Activated T-cell treated with anti-CD3 and anti-CD28 coated beads, Interleukin-2, amount 50 U/mL, for 24 hours (primary cell): ENCODE measurements at places on chromosomes 12 and 14.

DNA sequence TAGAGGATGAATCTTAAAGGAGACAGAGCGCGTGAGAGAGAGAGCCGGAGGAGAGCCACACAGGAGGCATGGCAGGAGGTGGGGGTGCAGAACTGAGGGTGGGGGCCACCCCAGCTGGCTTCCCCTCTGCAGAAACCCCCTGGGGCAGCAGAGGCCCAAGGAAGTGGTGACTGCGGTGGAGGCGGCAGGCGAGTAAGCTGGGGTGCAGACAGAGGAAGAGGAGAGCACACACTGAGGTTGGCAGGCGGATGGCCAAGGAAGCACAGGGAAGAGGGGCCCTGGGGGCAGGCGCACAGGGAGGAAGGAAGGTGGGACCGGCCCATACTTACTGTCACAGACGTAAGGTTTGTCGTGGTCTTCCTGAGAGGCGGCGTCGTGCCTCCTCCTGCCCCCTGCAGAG lies 179.8 kb downstream of the DPF3 start:
- H3K36me3 ChIP-seq: no peaks in the 10 kb centered on the region
- peaks cover 42% of the 10 kb centered on the region for H3K4me1 ChIP-seq
- peak overlapping the region; percentile 53 for H3K27ac ChIP-seq
- peak; percentile 57 for DNase-seq
- peak overlapping the region; percentile 10 for H3K4me3 ChIP-seq
- H3K27me3 ChIP-seq: no peaks in the 10 kb centered on the region

- DNase-seq: no peak
- H3K4me1 ChIP-seq: no peaks in the 10 kb centered on the region
- H3K27ac ChIP-seq: no peak overlapping the region
- no peaks in the 10 kb centered on the region for H3K36me3 ChIP-seq
- peaks cover 4% of the 10 kb centered on the region for H3K27me3 ChIP-seq
Observed at GRCh38 chr12:62834971-62835547, 99.9 kb downstream of the PPM1H start.

DNA sequence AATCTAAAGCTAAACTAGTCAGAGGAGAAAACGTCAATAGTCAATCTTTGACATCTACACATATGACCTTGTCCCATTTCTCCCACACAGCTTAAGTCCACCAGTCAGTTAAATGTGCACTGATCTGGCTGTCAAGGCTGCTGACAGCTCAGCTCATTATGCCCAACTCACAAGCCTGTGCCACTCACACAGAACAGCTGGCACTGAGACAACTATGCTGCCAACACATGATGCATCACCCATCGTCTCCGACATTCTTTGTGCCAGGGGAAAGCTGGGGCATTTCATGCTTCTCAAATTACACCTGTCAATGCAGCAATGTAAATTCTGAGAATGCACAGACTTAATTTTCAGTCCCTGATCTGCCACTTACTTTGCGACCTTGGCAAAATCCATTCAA lies 25.3 kb downstream of the GNS start:
- H3K27ac ChIP-seq: no peak overlapping the region
- H3K4me1 ChIP-seq: peaks cover 27% of the 10 kb centered on the region
- H3K4me3 ChIP-seq: no peak overlapping the region
- H3K36me3 ChIP-seq: peaks cover 72% of the 10 kb centered on the region

DNA sequence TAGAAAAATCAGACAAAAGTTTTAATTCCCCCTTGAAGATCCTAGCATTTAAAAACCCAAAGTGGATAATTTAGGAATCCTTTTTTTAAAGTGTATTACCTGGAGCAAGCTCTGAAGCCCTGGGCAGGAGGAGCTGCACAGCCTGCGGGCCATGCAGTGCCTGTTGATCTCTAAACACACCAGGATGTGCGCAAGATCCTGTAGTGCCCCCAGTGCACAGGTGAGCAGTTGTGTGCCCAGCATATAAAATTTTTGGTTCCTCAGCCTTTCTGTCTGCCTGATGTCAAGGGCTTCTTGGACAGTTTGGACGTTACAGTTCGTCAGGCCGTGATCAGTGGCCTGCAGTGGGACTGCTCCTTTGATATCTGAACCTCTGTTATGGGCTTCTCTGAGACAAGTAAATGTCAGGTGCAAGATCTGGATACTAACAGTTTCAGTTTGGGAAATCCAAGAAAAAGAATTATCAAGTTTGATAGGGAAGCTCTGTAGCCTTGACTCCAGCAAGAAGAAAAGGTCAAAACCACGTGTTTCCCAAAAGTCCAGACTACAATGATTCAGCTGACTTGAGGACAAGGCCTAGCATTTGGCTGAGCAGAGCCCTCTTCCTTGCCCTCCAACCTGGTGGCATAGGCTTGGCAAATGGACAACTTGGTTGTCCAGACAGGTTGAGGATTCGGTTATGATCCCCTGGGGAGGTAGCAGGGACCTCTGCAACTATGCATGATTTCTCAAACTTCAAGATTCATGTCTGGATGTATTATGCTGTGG lies 1.0 kb downstream of the ATXN7L3B start:
- DNase-seq: peak; percentile 42
- peak overlapping the region; percentile 97 for H3K4me3 ChIP-seq
- no peaks in the 10 kb centered on the region for H3K27me3 ChIP-seq

- no peaks in the 10 kb centered on the region for H3K36me3 ChIP-seq
- H3K27me3 ChIP-seq: peaks cover 9% of the 10 kb centered on the region
- peaks cover 2% of the 10 kb centered on the region for H3K4me1 ChIP-seq
- no peak overlapping the region for H3K4me3 ChIP-seq
Observed at GRCh38 chr12:58291106-58291505, 349.7 kb downstream of the ATP23 start.

DNA sequence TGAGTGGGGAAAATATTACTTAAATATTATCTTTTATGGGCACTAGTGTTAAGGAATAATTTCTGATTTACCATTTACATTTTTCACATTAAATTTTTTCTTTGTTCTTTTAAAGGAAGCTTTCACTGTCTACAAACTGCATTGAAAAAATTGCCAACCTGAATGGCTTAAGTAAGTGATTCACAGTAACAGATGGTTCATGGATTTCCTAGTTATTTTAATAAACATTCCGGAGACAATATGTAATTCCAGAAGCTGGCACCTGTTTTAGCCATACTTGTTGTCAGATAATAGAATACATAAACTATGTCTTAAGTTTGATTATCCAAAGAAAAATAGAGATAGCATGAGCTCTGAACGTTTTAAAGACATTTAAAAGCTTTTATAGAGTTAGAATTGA lies 17.1 kb downstream of the DNAL1 start:
- H3K27me3 ChIP-seq: no peaks in the 10 kb centered on the region
- no peak overlapping the region for H3K4me3 ChIP-seq
- no peak for DNase-seq
- H3K36me3 ChIP-seq: peaks cover 20% of the 10 kb centered on the region

- peaks cover 78% of the 10 kb centered on the region for H3K4me1 ChIP-seq
- H3K4me3 ChIP-seq: peak overlapping the region; percentile 73
- peak overlapping the region; percentile 96 for H3K27ac ChIP-seq
- no peaks in the 10 kb centered on the region for H3K27me3 ChIP-seq
Observed at GRCh38 chr12:116172224-116172849, 105.2 kb downstream of the MED13L start.

GRCh38 chr14:74506411-74506851 lies 12.9 kb downstream of the ISCA2 start:
- DNase-seq: no peak
- peaks cover 2% of the 10 kb centered on the region for H3K4me1 ChIP-seq
- no peaks in the 10 kb centered on the region for H3K27me3 ChIP-seq

- DNase-seq: no peak
- H3K4me1 ChIP-seq: peaks cover 3% of the 10 kb centered on the region
- H3K4me3 ChIP-seq: no peak overlapping the region
- H3K27ac ChIP-seq: no peak overlapping the region
- H3K36me3 ChIP-seq: peaks cover 10% of the 10 kb centered on the region
Observed at GRCh38 chr12:32047357-32048212, 59.1 kb upstream of the BICD1 start.

DNA sequence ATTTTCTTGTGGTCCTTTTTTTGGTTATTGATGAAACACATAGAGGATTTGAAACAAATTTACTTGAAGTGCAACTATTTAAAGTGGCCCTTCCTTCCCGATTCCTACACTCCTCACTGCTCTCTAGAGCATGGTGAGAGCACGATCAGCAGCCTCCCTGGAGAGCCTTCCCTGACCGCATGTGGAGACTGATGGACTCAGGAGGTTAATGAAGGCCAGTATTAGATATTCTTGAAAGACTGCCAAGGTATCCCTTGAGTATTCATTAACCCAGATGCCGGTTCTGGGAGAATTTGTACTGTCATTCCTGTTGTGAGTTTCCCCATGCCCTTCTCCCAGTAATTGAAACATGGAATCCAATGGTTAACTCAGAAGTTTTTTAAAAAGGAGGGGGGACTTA lies 102.8 kb upstream of the FGD4 start:
- no peaks in the 10 kb centered on the region for H3K27me3 ChIP-seq
- H3K27ac ChIP-seq: no peak overlapping the region
- H3K4me1 ChIP-seq: no peaks in the 10 kb centered on the region
- DNase-seq: no peak

GRCh38 chr12:32906399-32907165 lies 10.0 kb upstream of the PKP2 start:
- no peak overlapping the region for H3K4me3 ChIP-seq
- peaks cover 1% of the 10 kb centered on the region for H3K4me1 ChIP-seq
- no peak for DNase-seq
- peaks cover 18% of the 10 kb centered on the region for H3K27me3 ChIP-seq

- peaks cover 4% of the 10 kb centered on the region for H3K4me1 ChIP-seq
- no peak overlapping the region for H3K4me3 ChIP-seq
- H3K27me3 ChIP-seq: no peaks in the 10 kb centered on the region
- H3K36me3 ChIP-seq: peaks cover 60% of the 10 kb centered on the region
Observed at GRCh38 chr14:75993567-75994041, 8.0 kb downstream of the IFT43 start.

DNA sequence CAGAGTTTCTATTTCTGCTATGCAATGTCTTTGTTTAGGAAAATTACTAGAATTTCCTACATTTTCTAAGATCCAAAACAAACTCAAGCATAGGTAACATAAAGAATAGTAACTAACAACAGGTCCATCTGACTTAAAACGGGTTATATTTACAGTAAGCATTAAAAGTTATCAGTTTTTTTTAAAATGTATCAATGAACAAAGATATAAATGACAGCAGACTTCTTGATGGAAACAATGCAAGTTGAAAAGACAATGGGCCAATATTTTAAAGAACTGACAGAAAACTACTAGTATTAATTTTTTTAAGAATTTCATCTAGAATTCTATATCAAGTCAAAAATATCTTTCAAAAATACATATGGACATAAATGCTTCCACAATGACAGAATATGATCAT lies 367.1 kb upstream of the MGAT4C start:
- H3K4me3 ChIP-seq: no peak overlapping the region
- H3K27me3 ChIP-seq: no peaks in the 10 kb centered on the region
- no peak for DNase-seq
- no peaks in the 10 kb centered on the region for H3K36me3 ChIP-seq
- H3K4me1 ChIP-seq: no peaks in the 10 kb centered on the region

DNA sequence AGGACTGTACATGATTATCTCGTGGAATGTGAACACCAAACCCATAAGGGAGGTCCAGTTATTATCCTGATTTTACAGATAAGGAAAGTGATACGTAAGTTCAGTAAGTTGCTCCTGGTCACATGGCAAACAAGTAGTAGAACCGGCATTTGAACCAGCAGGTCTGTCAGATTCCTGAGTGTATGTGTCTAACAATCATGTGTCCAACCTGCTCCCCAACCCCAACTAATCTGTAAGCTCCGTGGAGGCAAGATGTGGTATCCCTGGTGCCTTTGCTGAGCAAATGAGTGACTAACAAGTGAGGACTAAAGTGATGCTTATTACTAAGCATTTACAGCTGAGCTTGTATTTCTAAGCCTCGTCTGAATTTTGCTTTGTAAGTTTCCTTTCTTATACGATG lies 65.9 kb downstream of the PTPN21 start:
- no peaks in the 10 kb centered on the region for H3K4me1 ChIP-seq
- no peak overlapping the region for H3K27ac ChIP-seq
- H3K36me3 ChIP-seq: no peaks in the 10 kb centered on the region
- H3K4me3 ChIP-seq: no peak overlapping the region
- H3K27me3 ChIP-seq: peaks cover 7% of the 10 kb centered on the region

- H3K4me3 ChIP-seq: no peak overlapping the region
- DNase-seq: no peak
- H3K27me3 ChIP-seq: peaks cover 5% of the 10 kb centered on the region
- H3K36me3 ChIP-seq: peaks cover 31% of the 10 kb centered on the region
- H3K4me1 ChIP-seq: peaks cover 8% of the 10 kb centered on the region
Observed at GRCh38 chr12:132563911-132564310, 46.5 kb downstream of the LRCOL1 start.

DNA sequence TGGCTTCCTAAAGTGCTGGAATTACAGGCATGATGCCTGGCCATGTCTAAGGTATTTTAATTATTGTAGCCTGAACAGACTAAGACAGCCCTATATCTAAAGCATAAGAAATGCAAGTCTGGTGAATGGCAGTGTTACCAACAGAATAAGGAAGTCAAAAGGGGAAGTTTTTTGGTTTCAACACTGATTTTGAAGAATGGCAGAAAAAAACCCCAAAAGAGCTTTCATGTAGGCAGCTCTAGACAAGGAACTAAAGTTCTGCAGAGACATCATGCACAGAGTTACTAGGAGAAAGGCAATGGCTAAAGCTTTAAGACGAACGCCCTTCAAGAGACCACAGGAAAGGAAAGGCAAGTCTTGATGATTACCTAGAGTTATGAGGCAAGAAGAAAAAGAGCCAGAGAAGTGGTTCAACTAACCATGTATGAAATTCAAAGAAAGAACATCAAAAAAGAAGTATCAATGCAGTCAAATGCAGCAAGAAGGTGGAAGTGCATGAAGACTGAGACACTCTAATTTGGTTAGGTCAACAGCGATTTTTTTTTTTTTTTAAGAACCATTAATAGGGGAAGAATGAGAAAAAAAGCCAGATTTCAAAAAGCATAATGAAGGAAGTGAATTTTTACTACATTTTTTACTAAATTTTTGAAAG lies 50.8 kb downstream of the RPS6KA5 start:
- H3K27ac ChIP-seq: peak overlapping the region; percentile 13
- H3K36me3 ChIP-seq: no peaks in the 10 kb centered on the region
- no peaks in the 10 kb centered on the region for H3K27me3 ChIP-seq
- H3K4me3 ChIP-seq: peak overlapping the region; percentile 4
- no peak for DNase-seq
